Stimulated activated CD8-positive, alpha-beta memory T cell treated with anti-CD3 and anti-CD28 coated beads, Interleukin-7, amount 100 ng/mL, for 1 hour (primary cell): ENCODE measurements at places on chromosomes 6 and 20.

- no peak for DNase-seq
These were observed 369.1 kb upstream of the MARCKS start for GRCh38 chr6:113488061-113488460.

DNA sequence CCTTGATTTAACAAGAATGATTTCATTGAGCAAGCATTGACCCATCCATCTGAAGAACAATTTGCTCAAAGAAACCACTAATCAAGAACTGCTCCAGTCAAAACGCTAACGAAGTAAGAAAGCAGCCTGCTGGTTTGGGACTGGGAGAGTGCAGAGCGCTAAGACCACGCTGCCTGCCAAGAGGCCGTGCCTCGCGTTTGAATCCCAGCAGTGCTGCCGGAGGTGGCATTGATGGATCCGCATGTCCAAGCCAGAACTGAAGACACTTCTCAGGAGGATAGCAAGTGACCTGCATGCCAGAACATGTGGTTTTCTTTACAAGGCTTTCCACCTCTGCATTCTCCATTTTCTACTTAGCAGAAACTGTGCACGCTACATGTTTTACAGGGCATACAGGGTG lies 105.2 kb upstream of the FOXC1 start:
- no peak for DNase-seq

GRCh38 chr6:113762641-113763040 lies 94.5 kb upstream of the MARCKS start:
- DNase-seq, result no peak

GRCh38 chr6:106159531-106159940 lies 73.4 kb downstream of the PRDM1 start:
- no peak for DNase-seq

- DNase-seq, result no peak
These were observed 159.2 kb downstream of the RPS12 start for GRCh38 chr6:132973514-132973993.

- no peak for DNase-seq
These were observed 390.4 kb downstream of the SYNE1 start for GRCh38 chr6:152246554-152247337.

DNA sequence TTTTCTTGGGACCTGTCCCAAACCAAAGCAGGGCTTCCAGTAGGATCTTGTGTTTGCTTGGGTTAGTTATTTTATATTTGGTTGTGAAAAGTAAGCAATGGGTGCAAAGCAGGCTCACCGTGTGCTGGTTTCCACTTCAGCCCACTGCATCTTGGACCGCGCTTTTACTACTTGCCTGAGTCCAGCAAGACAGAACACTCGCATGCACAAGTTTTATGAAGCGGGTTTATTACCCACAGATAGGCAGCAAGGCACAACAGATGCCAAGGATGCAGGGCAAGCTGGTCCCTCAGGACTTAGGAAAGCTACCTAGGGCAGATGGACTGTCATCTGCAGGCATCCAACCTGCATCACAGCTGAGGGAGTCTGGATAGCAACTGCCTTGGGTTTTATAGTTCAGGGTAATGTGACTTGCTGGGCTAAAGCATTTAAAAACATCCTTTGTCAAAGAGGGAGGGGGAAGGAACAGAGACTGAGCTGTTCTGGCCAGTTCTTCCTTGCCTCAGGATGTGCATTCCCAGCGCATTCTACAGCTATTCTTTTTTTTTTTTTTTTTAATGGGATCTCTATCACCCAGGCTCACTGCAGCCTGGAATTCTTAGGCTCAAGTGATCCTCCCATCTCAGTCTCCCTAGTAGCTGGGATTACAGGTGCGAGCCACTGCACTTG lies 18.5 kb downstream of the CITED2 start:
- no peak for DNase-seq

- DNase-seq, result no peak
These were observed 125.6 kb downstream of the FIG4 start for GRCh38 chr6:109816452-109817374.

GRCh38 chr6:49913636-49914375 lies 47.5 kb upstream of the CRISP1 start:
- DNase-seq, result no peak

- DNase-seq, result no peak
These were observed 85.9 kb downstream of the SYNJ2 start for GRCh38 chr6:158067436-158068015.

- no peak for DNase-seq
These were observed 174.4 kb upstream of the RIN2 start for GRCh38 chr20:19583532-19584175.
